ENCODE measurements at places on chromosomes 5 and 9. TPM values are rescaled to one million over a fixed set of nuclear protein-coding genes. Genes with fewer than 3 reads are reported as not detected.
A peak's percentile ranks its signal among the peaks of the same experiment; 100 is the strongest.

SLC6A3 gene
- not detected for total RNA-seq

STPG3 gene
- total RNA-seq, result not detected

OTP gene
- total RNA-seq, result not detected

BRD3OS gene
- 6.6 TPM for total RNA-seq

DCTN3 gene
- 41.6 TPM for total RNA-seq

CARTPT gene
- 41.9 TPM for total RNA-seq

- peak; percentile 74 for DNase-seq
These were observed at the start of gene C5orf63 for GRCh38 chr5:127072861-127073846. C5orf63 (minus strand) TSS chr5:127073502; CDS start chr5:127058995, 14,507 bp downstream.

DNA sequence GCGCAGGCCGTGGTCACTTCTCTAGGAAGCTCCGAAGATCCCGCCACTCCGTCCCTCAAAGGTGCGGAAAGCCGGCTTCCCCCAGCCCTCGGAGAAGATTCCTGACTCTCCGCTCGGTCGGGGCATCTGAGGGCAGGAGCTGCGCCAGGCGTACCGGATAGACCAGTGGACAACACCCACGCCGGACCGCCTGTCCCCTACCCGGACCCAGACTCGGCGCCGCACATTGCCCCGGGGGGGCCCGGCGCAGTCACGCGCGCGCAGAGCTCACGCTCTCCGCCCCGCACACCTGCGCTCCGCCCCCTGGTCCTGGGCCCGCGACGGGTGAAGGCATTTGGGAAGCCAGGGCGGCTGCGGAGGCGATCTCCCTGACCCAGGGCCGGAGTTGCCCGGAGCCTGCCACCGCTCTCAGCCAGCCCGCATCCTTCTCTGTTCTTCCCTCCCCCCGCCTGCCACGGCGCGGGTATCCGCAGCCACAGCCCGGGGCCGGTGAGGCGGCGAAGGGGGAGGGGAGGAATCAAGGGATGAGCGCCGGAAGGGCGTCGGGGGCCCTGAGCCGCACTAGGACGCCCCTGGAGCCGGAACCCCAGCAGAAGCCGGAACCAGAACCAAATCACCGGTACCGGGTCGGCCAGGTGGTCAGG is 448 bp downstream of the RELL2 start:
- peak; percentile 42 for DNase-seq

DNA sequence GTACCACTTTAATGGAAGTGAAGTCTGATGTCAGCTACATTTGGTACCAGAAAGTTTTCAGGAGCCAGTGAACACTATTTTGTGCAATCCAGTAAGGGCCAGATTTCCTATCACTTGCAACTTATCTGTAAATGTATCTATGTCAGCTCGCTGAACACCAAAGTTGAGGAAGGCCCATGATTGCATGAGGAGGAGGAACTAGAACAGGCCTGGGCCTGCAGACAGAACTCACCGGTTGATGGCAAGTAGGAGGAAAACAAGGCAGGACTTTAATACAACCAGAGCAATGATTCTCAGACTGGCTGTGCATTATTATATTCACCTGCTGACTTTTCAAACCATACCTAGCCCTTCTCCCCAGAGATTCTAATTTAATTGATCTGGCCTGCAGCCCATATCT is 540.2 kb downstream of the CETN3 start:
- DNase-seq, result no peak

- no peak for DNase-seq
These were observed 14.9 kb upstream of the LRRTM2 start for GRCh38 chr5:138889994-138890393.

GRCh38 chr5:43039471-43040286 is 440 bp downstream of the ANXA2R start:
- DNase-seq, result peak; percentile 68

DNA sequence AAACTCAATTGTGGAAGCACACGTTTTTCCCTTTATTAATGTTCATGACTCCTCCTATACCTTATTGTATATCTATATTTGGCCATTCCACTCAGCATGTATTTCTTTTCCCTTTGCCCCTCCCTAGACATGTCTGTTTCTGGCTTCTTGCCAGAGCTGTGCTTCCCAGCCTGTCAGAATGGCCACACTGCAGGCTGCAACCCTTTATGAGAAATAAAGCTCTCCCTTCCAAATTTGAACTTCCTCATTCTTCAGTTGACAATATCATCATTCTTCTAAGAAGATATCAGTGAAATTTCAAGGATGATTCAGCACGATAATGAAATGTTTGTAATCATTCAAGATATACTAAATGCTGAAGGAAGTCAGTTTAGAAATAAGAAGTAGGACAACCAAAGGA is 107.6 kb upstream of the PRSS3 start:
- DNase-seq, result no peak

DNA sequence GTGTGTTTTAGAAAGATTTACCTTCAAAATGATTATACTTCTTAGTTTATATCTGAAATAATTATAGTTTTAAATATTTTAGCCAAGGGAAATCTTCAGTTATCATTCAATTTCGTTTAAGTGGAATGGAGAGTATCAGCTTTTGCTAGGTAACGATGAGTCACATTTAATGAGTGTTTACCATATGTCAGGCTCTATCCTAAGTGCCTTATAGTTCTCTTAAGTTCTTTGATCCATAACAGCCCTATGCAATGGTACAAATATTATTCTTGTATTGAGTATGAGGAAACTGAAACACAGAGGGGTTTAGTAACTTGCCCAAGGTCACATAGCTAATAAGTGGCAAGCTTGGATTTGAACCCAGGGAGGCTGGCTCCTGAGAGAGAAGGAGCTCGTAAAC is 37.5 kb upstream of the SHB start:
- DNase-seq, result no peak

DNA sequence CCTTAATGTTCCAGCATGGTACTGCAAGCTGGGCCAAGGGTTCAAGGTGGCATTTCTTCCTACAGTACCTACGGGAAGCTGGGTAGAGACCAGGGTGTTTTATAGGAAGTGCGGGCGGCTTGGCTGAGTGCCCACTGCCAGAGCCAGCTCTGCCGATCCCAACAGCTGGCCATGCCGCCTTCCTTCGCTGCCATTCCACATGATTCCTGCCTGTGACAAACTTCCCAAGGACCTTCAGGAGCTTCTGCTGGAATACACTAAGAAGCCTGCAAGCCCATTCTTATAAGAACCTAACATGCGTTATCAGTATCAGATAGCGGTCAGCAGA is 22.0 kb downstream of the MYO10 start:
- DNase-seq, result peak; percentile 62

DNA sequence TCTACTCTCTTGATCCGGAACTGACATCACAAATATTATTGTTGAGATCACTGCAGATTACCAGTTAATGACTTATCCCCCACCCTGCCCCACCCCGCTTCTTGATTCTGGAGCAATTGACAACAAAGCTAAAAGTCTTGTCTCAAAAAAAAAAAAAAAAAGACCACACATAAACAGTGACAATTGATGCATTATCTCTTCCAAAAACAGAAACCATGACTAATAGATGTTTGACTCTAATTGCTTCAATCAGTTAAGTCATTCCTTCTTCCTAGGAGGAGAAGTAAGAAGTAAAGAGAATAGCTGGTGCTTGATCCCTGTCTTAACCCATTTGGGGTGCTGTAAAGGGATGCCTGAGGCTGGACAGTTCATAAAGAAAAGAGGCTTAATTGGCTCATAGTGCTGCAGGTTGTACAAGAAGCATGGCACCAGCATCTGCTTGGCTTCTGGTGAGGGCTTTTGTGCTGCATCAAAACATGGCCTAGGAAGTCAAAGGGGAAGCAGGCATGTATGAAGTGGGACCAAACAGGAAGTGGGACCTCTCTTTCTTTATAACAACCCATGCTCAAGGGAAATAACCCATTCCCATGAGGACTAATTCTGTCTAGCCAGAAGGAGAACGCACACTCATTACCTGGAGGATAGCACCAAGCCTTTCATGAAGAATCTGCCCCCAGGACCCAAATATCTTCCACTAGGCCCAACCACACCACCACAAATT is 158.7 kb downstream of the TMEM167A start:
- no peak for DNase-seq

- DNase-seq, result no peak
These were observed 22.3 kb downstream of the MINAR2 start for GRCh38 chr5:129770024-129770820.
